ENCODE measurements at places on chromosomes 6 and 20.

DNA sequence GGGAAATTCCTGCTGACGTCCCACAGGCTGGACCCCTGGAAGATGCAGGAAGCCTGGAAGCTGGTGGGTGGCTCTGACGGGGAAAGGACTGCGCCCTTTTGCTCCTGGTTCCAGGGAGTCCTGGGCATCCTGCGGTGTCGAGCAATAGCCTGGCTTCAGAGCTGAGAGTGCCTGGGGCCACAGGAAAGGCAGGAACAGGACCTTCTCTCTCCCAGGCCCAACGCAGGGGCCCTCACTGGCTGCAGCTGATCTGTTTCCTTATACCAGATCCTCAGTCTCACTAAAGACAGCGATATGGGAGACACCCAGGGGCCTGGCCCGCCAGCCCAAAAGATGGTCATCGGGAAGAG is 1.4 kb downstream of the B3GALT4 start:
- no peak for DNase-seq

GRCh38 chr20:1664911-1665310 is 7.3 kb upstream of the SIRPG start:
- no peak for DNase-seq

- DNase-seq: no peak
These were observed 130.1 kb upstream of the NEDD9 start for GRCh38 chr6:11362564-11362963.

- DNase-seq: no peak
These were observed 13.1 kb upstream of the NT5DC1 start for GRCh38 chr6:116087437-116088027.

DNA sequence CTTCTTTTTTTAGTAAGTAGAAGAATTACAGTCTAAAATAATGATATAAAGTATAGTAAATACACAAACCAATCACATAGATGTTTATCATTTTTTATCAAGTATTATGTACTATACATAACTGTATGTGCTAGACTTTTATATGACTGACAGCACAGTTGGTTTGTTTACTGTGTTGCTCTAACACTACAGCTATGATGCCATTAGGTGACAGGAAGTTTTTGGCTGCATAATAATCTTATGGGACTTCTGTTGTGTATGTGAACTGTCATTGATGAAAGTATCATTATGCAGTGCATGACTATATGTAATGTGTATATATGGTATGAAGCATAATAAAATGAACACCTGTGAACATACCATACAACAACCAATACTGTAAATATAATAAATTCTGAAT is 104.0 kb downstream of the ZFAND3 start:
- DNase-seq: no peak

DNA sequence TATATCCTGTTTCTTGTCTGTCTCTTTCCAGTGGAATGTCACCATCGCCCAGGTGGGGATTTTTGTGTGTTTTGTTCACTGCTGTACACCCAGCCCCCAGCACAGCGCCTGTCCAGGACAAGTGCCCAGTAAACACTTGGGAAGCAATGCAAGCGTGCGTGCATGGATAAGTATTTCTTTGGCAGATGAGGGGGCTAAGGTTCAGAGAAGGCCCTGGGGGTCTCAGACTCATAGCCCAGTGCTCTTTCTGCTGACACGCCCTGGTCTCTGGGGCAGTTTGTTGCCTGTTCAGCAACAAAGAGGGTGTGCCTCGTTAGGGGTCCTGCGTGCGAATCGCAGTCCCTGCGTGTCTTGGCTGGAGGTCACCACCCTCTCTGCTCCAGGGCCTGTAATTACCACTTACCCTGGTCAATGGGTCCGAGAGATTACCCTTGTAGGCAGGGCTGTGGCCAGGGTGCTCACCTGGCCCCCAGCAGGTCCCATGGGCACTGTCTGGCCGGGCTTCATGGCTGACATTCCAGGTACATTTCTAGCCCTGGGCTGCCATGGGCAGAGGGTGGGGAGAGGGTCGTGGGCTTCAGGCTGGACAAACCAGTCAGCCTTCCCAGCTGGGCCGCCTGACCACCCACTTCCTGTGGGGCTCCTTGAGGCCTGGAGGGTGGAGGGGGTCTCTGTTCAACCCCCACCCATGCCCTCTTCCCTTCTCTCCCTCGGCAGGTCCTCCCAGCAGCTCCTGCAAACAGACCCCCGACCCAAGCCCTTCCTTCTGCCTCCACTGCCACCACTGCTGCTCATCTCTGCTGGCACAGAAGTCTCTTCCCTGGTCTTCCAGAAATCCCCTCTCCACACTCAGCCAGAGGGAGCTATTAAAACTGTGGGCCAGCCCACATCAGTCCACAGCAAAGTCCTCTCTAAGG is 87.1 kb downstream of the CEBPB start:
- DNase-seq: no peak

DNA sequence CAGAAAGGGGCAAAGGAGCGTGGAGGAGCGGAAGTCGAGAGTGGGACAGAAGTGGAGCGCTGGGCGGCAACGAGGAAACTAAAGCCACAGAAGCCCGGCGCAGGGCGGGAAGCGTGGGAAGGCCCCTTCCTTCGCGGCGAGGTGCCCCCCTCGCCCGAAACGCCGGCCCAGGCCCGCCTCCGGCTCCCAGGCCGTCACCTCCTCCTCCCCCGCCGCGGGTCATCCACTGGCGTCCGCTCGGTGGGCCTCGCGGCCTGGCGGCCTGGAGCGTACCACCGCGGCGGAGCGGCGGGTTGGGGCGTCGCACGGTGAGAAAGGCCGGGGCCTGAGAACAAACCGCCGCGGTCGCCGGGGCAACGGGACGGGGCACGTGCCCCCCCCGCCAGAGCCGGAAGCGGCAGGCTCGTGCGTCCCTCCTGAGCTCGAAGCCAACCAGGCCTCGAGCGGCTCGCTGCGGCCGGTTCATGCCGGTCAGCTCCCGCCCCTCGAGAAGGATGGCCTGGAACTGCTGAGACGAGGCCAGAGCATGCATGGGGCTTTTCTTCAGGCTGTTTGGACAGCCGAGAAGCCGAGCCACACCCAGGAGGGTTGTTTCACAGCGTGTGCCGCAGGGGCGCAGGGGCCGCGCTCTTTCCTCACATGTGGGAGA is at the start of gene TCP11:
TSS of gene TCP11 (minus strand) at position 333 of the 649 bp plus-strand sequence. CDS start 469 bp downstream, outside the sequence.
- DNase-seq: no peak

- no peak for DNase-seq
These were observed 79.2 kb downstream of the EDN1 start for GRCh38 chr6:12369355-12369754.

DNA sequence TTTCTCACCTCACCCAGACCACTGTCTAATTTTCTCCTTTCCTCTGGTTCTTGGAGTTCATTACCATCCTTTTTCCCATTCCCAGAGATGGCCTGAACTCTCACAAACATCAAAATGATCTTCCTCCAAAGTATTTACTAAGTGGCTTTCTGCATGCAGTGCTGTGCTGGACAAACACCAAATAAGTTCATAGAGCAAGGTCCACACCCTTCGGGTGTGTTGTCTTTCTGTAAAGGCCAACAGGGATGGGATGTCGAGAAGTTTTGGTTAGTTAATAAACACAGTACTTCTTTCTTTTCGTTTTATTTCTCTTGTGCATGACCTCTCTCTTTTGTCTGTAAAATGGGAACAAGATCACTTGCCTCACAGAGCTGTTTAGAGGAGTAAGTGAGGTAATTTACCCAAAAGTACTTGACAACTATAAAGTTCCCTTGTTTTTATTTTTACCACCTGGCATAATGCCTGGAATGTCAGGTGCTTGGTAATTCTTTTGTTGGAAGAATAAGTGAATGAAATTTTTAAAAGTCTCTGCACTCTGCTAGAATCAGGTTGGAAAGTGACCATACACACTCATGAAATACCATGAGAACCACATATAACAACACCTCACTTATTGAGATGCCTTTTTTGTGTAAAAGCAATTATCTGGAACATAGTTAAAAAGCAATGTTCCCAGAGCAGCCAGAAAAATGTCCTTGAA is 22.8 kb upstream of the CCN6 start:
- DNase-seq: no peak

- DNase-seq: no peak
These were observed 358.2 kb downstream of the KIF16B start for GRCh38 chr20:16215041-16215440.

GRCh38 chr6:3329393-3330051 is 70.8 kb downstream of the PSMG4 start:
- no peak for DNase-seq

DNA sequence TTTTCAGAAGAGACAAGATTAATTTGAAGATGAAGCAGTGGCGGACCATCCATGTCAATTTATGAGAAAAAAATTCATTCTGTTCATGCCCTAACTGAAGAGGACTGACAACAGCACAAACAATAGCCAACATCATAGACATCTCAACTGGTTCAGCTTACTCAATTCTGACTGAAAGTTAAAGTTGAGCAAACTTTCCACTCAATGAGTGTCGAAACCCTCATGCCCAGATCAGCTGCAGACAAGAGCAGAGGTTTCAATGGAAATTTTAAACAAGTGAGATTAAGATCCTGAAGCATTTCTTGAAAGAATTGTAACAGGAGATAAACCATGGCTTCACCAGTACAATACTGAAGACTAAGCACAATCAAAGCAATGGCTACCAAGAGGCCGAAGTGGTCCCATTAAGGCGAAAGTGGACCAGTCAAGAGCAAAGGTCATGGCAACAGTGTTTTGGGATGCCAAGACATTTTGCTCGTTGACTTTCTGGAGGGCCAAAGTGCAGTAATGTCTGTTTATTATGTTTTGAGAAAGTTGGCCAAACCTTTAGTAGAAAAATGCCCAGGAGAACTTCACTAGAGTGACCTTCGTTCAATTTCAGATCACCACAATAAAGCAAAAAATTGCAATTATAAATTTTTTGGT is 6.1 kb upstream of the SFT2D1 start:
- no peak for DNase-seq
